ENCODE measurements at places on chromosomes 4 and X.

GRCh38 chr4:169971456-169972015 lies 54.7 kb downstream of the MFAP3L start:
- no peak for DNase-seq

DNA sequence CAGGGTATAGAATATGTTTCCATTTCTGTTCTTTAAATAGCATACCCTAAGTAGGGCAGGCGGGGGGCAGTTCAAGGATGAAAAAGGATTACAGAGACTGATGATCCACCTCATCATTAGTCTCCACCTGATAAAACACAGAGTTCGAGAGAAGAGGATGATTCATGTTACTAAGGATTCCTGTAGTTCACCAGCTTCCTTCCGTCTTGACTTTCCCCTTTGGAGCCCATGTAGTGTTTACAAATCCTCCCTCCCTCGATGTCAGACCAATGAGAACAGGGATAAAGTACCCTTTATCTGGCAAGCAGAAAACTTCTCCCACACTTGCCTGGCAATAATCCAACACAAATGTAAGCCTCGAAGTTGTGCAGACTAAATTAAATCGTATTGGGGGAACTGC lies 526.3 kb upstream of the FAM241A start:
- DNase-seq = no peak

DNA sequence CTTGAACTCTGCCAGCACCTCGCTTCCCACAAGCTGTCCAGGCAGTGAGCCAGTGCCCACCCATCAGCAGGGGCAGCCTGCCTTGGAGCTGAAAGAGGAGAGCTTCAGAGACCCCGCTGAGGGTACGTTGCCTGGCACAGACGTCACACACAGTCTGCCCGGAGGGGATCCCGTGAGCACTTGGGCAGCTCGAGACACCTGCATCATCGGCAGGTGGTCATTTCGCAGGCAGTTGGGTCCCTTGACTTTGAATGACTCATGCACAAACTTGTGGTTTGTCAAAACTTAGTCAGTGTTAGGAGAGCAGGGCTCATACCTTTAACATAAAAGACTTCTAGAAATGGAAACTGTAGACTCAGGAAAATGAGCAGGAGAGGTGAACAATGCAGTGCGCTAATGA lies 9.9 kb downstream of the TACC3 start:
- no peak for DNase-seq

DNA sequence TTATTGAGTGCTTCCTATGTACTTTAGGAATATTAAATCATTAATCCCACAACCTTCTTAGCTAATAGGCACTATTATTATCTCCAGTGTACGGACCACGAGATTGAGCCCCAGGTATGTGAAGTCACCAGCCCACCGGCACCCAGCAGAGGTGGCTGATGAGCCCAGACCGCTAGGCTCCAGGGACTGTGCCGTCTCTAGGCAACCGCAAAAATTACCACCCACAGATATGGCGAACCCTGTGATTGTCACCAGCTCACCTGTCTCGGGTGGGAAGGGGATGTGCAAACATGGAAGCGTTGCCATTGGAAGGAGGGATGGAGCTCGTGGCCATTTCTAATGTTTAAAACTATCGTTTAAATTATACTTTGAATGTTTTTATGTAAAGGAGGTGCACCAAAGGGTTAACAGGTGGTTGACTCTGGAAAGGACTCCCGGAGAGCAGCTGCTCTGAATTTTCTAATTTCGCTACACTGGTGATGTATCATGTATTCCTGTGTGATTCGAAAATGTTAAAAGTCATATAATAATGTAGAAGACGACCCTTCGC lies 21.0 kb upstream of the JAKMIP1 start:
- no peak for DNase-seq

DNA sequence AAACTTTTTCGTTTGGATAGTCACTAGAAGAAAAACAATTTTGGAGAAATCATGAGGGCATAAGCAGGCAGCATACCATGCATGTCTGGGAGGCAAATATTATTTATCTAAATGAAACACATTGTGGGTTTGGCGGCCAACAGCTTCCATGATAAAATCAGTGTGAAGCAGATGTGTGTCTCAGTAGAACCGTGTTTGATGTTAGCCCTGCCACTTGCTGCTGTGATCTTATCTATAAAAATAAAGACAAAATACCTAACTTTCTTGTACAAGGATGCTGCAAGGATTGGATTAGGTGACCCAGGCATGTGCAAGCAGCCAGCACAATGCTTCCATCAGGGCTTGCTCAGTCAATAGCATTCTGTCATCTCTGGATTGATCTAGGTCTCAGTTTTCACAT lies 341.4 kb downstream of the PACRGL start:
- DNase-seq = no peak

- no peak for DNase-seq
Observed at GRCh38 chr4:183995570-183995969, 90.5 kb downstream of the STOX2 start.

GRCh38 chr4:103934178-103934789 lies 214.5 kb upstream of the TACR3 start:
- no peak for DNase-seq

GRCh38 chrX:56798339-56798711 lies 69.3 kb downstream of the NBDY start:
- no peak for DNase-seq

- no peak for DNase-seq
Observed at GRCh38 chrX:18748499-18748898, 41.1 kb downstream of the PPEF1 start.

DNA sequence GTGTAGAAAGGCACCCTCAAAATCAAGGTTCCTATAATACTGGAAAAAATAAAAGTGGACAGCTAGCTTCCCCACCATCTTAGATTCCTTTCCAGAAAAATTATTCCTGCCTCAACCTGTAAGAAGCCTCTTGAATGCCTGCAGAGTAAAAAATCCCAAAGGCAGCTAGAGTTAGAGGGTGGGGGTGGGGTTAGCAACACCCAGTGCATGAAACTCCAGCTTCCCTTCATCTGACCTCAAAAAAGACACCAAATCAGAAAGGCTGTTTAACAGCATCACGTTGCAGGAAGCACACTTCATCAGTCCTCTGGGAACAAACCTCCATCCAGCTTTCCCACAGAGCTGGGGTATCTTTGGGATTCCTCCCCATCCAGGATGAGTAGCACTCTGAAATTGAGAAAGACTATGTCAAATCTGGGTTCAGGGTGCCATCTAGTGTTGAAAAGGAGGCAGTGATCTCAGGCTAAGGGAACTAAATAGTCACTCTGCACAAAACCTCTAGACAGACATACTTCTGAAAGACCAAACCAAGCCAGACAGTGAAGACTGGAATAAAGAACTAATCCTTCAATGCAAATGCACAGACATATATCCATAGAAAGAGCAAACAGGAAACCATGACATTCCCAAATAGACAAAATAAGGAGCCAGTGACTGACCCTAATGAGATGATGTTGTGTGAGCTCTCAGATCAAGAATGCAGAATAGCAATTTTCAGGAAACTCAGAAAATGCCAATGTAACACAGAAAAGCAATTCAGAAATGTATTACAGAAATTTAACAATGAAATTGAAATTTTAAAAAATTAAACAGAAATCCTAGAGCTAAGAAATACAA lies 97.9 kb downstream of the ARHGEF9 start:
- no peak for DNase-seq

DNA sequence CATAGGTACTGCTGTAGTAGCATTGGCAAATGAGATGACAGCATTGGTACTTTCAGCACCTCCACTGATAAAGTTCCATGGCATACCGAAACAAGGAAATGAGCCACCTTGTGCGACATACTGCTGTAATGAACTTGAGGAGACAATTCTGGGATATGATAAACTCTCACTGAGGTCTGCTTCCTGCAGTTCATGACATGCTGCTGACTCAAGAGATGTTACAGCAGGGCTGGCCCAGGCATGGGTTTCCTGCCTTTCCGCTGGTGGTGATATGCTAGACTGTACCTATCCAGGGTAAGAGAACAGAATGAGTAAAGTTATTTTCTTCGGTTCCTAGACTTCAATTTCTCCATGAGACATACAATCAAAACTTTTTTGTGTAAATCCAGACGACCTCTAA lies 17.1 kb downstream of the BEND2 start:
- no peak for DNase-seq

- DNase-seq = no peak
Observed at GRCh38 chrX:131235768-131236545, 53.1 kb downstream of the IGSF1 start.

DNA sequence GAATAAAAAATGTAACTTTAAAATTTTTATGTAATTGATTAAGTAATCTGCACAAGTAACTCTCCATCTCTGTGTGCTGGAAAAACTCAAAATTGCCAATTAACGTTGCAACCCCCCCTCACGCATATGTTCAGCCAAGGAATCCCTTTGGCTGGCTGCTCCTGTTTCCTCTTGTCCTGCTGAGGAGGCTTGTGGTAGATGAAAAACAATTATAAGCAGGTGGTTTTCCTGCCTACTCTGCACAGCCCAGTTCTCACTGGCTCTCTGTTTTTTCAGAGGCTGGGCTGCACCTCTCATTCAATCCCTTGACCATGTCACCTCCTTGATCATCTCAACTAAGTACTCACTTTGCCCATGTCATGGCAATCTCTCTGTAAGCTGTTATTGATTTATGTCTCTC lies 1068.4 kb downstream of the ARAP2 start:
- DNase-seq = no peak

DNA sequence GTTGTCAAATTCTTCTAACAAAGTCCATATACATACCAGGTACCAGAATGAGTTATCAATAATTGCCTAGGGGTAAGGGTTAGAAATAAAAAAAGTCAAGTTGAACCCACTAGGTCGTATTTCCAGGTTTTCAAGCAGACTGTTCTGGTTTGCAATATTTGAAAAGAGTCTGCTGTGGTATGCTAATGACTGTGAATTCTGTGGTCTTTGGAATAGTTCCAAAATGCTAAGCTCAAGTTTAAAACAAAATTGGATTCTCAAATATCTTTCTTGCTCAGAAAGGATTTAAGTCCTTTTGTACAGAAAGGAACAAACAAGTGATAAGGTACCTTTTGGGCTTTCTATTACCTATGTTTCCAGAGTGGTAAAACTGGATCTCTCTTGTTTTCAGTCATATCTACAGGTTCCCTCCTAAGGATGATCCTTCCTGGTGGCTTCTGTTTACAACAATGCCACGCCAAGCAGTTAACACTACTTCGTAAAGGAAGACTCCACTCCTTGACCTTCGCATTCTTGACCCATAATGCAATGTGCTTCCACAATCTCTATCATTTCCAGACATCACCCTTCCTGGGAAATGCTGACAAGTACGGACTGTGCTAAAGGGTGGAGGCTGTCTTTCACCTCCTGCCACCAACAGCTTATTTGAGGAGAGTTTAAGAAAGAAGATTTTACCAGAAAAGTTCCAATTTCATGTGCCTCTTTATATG lies 531.7 kb upstream of the FTHL17 start:
- DNase-seq = no peak

GRCh38 chrX:71846429-71846828 lies 64.2 kb upstream of the NHSL2 start:
- no peak for DNase-seq

DNA sequence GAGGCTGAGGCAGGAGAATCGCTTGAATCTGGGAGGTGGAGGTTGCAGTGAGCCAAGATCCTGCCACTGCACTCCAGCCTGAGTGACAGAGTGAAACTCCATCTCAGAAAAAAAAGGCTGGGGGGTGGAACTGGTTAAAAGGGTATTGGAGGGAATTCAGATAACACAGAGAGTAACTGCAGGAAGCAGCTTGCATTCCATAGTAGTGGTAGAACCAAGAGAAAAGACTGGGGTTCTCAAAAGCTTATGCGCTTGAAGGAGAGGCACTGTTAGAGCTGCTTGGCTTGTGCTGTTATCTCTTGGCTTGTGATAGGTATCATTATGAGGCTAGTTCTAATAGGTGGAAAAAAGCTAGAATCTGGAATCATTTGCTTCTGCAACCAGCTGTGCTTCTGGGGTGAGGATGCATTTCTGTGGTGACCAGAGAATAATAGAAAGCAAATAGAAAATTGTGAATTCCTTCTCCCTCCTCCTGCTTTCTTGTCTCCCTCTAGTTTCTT lies 91.2 kb upstream of the ELOVL6 start:
- DNase-seq = no peak

DNA sequence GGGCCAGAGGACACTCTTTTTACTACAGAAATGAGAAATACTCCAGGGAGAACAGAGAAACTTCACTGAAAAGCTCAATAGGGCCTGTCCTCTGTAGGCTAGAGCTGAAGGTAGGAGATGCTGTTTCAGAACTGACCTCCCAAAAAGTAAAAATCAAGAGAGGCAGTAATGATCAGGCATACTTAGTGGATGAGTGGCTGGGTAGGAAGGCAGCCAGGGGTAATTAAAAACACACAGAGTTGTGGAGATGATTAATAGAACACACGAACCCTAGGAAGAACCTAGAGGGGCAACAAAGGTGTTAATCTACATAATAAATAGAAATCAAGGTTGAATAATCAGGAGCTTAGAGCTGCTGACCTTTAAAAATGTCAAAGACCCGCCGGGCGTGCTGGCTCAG lies 582.4 kb upstream of the ADGRL3 start:
- DNase-seq = no peak

DNA sequence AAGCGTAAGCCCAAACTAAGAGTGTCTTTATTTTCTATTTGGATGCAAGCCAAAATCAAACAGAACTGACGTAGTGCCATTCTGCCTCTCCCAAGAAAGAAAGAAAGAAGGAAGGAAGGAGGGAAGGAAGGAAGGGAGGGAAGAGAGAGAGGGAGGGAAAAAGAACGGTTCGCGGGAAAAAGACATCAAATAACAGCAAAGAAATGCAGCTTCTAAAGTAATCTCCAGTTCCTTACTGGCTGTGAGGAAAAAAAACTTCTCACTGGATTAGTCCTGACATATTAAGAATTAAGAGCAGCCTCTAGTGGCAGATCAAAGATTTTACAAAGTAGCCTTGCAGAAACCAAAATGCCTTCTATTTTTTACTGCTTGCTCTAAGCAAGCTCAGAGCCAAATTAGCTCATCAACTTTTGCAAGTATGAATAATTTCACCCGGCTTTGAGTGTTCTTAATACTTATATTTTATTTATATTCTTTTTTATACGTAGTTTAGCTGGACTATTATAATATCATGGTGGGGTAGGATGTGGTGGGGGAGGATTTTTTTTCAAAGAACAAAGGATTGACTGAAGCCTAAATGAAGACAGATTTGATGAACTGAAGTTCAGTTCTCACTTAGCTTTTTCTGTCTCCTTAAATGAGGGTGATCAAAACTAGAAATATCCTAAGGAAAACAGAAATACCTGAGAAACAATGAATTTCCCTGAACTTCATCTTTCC lies 36.6 kb downstream of the PITX2 start:
- no peak for DNase-seq

GRCh38 chr4:104870495-104871233 lies 276.0 kb upstream of the TET2 start:
- no peak for DNase-seq

Measured in activated CD4-positive, alpha-beta T cell treated with anti-CD3 and anti-CD28 coated beads, Interleukin-2, amount 50 U/mL, for 1 hour (primary cell).